ENCODE measurements at places on chromosomes 2 and 18.

GRCh38 chr2:172997031-172997430, 78.6 kb upstream of the MAP3K20 start:
- no peak for DNase-seq

GRCh38 chr18:3427944-3428343, 22.0 kb upstream of the TGIF1 start:
- DNase-seq: no peak

DNA sequence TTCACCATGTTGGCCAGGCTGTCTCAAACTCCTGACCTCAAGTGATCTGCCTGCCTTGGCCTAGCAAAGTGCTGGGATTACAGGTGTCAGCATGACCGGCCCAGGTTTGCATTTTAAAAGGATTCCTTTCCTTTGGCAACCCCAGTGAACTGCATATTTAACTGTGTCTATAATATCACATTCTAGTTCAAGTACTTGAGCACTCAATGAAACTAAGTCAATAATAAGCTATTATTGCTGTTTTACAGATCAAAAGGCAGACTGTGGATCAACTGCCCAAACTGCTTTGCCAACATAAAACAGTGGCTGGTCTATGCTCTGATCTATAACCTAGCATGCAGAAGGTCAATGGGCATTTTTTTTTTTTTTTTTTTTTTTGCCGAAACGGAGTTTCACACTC, 144.5 kb downstream of the USP34 start:
- no peak for DNase-seq

GRCh38 chr2:69767034-69767433, 25.1 kb downstream of the ANXA4 start:
- no peak for DNase-seq

DNA sequence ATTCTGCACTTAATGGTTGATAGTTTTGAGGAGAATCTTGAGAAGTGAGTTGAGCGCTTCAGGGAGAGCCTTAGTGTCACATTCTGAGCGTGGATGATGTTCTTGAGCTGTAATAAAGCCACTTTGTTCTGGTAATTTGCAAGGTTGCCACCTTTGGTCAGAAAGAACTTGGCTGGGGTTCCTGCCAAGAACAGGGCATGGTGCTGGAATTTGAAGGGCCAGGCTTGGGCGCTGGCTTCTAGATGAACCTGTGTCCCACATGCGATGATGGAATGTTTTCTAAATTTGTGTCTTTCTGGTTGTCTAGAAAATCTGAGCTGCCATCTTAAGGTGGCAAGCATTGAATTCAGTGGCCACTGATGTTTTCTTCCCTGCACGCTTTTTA, 124.1 kb upstream of the EML6 start:
- no peak for DNase-seq

- DNase-seq: peak; percentile 72
Measured at GRCh38 chr2:62306751-62307468, 111.0 kb downstream of the B3GNT2 start.

DNA sequence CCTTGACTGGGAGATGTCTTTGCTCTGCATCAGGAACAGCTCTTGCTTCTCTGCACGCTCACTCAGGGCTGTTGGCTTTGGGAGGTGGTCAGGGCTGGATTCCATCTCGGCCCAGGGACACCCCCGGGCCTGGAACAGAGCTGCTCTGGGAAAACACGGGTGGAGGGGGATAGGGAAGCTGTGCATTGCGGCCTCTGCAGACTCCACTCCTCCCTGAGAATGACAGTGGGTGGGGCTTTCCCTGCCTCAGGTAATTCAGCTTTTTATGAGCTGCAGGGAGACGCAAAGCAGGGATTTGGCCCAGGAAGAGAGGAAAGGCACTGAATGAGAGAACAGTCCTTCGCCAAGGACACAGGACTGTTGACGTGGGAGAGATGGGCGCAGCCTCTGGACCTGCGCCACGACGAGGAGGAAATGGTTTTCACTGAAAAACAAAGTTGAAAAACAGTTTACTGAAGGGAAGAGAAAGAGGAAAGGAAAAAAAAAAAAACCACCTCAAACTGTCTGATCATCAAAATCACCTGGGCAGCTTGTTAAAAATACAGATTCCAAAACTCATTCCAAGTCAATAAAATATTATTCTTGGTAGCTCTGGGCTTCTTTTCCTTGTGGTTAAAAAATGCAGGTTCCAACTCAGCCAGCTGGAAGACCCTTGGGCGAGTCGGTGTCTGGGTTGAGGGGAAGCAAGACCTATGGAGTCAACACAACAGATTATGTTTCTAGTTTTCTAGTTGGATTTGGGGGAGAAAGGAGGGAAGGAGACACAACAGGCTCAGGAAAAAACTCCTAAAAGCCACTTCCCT, 194.0 kb downstream of the ZFP36L2 start:
- no peak for DNase-seq

- no peak for DNase-seq
Measured at GRCh38 chr18:49617329-49617695, 55.5 kb downstream of the LIPG start.

GRCh38 chr2:78035804-78036203, 513.6 kb upstream of the LRRTM4 start:
- no peak for DNase-seq

GRCh38 chr2:70936979-70937811, 1.5 kb downstream of the ATP6V1B1 start:
- DNase-seq: no peak

GRCh38 chr2:15912203-15912602, 28.1 kb upstream of the MYCN start:
- DNase-seq: peak; percentile 91

DNA sequence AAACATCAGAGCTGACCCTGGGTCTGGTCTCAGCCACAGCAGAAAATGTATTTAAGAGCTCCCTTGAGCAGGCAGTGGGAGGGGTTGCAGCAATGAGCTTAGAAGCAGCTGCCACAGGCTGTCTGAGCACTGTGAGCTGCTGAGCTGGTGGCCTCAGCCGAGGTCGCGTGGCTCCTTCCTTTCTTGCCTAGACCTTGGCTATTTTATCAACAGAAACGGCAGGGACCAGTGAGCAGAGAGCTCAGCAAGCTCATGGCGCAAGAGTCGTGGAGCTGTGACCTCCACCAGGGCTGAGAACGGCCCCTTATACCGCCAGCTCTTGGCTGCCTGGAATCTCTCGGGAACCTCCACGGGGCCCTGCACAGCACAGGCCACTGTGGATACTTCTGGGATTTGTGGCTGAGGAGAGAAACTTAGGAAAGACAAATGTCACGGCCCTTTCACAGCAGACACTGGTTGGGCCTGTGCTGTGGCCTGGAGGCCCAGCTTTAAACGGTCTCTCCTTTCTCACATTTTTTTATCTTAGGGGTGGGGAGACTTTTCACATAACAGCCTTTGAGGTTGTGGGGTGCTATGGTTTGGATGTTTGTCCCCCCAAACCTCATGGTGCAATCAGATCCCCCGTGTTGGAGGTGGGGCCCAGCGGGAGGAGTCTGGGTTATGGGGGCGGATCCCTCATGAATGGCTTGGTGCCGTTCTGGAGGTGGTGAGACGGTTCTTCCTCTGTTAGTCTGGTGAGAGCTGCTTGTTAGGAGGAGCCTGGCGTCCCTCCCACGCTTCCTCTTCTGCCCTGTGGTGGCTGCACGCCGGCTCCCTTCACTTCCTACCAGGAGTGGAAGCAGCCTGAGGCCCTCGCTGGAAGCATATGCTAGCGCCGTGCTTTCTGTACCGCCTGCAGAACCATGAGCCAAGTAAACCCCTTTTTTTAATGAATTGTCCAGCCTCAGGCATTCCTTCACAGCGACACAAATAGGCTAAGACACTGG, 1.7 kb downstream of the ALLC start:
- DNase-seq: no peak

GRCh38 chr2:217223222-217223930, 363.5 kb upstream of the TNP1 start:
- DNase-seq: peak; percentile 75

DNA sequence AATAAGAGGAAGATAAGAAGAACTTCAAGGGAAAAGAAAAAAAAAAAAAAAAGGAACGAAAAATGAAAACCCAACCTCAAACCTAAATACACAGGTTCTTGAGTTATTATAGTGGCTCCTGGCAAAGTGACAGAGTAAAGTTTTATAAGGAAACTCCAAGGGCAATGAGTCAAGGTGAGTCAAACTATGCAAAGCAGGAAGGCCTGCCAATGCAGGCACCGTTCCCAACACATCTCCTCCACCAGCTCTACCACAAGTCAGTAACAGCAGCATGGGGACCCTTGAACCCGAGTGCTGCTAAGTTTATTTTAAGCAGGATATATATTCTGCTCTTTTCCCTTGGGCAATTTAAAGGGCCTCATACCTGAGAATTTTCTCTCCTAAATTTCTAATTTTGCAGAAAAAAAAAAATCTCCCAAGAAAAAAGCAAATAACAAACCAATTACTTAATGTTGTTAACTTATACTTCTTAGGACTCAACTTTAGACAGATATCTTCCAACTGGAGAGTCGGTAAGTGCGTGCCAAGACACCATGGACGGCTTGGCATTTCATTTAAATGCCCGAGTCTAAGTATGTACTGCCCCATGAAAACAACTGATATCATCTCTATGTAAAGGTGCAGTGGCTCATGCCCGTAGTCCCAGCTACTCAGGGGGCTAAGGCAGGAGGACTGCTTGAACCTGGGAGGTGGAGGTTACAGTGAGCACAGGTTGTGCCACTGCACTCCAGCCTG, 75.7 kb upstream of the TFCP2L1 start:
- peak; percentile 89 for DNase-seq

DNA sequence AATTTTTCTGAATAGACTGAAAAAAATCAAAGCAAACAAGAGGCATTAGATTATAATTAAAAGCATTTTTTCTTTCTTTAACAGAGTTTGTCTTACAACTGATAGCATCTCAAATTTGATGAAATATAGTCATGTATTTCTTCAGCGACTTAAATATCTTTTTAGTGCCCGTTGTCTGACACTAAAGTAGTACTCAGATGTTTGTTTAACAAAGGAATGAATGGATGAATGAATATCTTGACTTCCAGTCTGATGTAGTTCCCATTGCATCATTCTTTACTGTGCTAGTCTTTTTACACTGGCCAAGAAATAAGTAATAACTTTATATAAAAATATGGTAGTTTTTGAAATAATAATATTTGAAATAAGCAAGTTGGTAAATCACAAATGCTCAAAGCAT, 111.1 kb downstream of the TTC27 start:
- no peak for DNase-seq

DNA sequence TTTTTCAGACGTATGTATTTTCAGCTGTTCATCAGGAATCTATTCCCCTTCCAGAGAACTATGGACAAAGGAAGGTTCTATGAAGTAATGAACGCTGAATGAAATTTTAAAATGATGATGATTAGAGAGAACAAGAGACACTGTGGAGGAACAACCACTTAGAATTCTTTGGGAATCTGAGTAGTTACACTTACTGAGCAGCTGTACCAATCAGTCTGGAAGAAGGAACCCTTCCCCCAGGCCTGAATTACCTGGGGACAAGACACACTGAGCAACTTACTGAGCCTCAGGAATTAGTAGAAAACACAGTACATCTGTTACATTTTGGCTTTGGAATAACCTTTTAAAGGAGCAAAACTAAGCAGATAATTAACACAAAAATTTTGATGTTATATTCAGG, 1.9 kb downstream of the MSTN start:
- no peak for DNase-seq

- peak; percentile 100 for DNase-seq
Measured at GRCh38 chr2:20446917-20447436, at the start of gene RHOB. Gene RHOB, plus strand, starts transcription at chr2:20447074. Its CDS starts 392 bp downstream, at chr2:20447466.

DNA sequence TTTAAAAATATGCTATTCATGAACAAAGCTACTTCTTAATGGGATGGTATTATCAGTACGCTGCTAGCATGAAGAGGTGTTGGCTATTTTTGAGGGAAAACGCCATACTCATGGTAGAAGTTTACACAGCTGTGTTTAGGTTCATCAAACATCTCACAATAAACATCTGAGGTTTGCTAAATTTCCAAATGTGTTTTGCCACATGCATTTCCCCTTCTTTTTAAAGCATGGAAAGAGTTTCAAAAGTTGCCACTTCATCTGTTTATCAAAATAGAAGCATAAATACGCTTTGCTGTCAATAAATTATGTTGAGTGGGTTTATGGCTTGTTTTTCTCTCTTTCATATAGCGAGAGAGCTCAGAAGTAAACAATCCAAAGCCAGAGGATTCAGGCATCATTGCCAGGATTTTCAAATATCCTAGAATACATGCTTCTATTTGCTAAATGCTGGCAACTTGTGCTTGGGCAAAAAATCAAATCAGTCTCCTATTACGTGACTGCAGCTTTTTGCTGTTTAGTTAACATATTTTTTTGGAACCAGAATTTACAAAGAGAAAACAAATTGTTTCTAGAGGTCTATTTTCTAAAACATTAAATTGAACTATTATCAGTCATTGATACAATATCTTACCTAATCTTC, 1919.9 kb upstream of the LRRTM1 start:
- no peak for DNase-seq

GRCh38 chr2:23915327-23915726, 11.6 kb downstream of the ATAD2B start:
- no peak for DNase-seq

GRCh38 chr18:13266218-13267100, 47.9 kb downstream of the LDLRAD4 start:
- no peak for DNase-seq

DNA sequence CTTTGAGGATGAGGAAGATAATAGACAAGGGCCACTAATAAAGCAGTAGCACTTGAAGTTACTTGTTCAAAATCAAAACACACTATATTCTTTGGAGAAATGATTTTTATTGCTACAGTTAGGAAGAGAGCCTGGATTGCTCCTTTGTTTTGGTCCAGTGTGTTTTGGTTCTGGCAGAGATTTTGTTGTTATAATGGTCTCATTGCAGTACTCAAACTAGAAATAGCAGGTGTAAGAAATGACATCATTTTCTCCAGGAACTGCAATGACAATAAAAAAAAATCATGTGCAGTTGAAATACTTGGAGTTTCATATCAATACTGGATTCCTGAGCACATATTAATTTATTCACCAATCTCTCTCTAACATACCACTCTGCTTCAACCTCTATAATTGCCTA, 490.3 kb downstream of the CCDC85A start:
- no peak for DNase-seq

DNA sequence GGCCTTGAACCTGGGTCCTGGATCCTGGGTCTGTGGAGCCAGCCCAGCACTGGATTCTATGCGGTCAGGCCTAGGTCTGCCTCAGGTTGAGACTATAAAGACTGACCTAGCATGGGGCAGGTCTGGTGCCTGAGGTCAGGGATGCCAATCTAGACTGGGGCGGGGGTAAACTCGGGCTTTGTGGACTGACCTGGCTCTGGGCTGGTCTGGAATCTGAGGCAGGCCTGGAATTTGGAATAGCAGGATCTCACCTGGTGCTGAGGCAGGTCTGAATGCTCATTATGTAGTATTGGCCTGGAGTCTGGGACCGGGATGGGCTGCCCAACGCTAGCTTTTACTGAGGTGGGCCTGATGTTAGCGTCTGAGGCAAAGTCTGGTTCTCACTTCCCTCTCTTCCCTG, 256.0 kb downstream of the KIAA1328 start:
- no peak for DNase-seq

GRCh38 chr18:59272221-59272888, 899 bp downstream of the RAX start:
- DNase-seq: no peak
